Psoas muscle (tissue), 8 donors: ENCODE measurements at places on chromosomes 12 and 14. TPM values are rescaled to one million over a fixed set of nuclear protein-coding genes. Genes with fewer than 3 reads are reported as not detected.

DNA sequence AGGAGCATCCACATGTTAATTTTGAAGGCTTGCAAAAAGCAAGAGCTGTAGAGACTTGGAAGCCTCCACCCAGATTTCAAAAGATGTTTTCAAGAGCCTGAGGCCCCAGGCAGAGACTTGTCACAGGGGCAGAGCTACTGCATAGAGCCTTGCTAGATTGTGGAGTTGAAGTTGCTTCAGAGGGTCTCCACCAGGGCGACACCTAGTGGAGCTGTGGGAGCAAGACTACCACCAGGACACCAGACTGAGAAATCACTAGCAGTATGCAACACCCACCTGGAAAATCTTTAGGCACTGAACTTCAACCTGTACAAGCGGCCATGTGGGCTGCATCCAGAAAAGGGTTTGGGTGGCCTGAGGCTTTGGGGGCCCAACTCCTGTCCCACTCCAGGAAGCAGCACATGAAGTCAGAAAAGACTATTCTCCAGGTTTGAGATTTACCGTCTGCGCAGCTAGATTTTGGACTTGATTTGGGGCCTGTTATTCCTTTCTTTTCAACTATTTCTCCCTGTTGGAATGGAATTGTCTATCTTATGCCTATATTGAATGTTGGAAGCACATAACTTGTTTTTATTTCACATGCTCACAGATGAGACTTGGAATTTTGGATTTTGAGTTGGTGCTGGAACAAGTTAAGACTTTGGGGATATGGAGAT lies 508.6 kb downstream of the FLRT2 start:
- no peak overlapping the region for H3K27ac ChIP-seq
- H3K4me1 ChIP-seq = no peaks in the 10 kb centered on the region
- H3K4me3 ChIP-seq = no peak overlapping the region
- H3K27me3 ChIP-seq = no peaks in the 10 kb centered on the region
- H3K36me3 ChIP-seq = no peaks in the 10 kb centered on the region

DNA sequence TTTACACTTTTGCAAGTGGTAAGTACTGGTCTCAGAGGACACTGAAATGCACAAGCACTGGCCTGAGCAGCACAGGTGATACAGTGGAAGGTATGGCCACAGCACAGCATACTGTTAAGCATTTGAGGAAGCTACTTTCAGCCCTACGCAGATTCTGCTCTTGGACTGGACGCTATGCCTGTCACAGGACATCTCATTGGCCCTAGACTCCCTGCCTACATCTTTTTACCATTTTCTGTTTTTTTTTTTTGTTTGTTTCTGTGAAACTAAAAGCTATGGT lies 144.2 kb upstream of the ABCD2 start:
- H3K4me3 ChIP-seq = no peak overlapping the region
- no peak for DNase-seq
- H3K4me1 ChIP-seq = no peaks in the 10 kb centered on the region
- no peaks in the 10 kb centered on the region for H3K36me3 ChIP-seq

Gene B4GALNT3
- 0.53 TPM for total RNA-seq

Gene PDE3A
- 2.1 TPM for total RNA-seq
